Mesendoderm (in vitro differentiated cells): ENCODE measurements at places on chromosomes 6 and 20.

DNA sequence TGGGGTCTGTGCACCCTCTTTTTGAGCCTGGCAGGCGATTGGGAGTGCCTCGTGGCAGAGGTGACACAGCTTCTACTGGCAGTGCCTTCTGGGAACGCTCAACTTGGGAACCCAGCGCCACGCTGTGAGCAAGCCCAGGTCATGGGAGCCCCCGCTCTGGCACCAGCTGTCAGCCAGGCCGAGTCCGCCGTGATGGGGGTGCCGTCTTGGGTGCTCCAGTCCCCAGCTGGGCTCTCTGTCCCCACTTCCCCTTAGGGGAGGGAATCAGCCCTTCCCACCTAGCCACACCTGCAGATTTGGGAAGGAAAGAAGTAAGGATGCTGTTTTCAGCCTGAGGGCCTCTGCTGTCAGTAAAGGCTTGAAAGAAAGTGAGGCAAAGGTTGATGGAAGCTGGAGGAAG lies 31.0 kb upstream of the NTSR1 start:
- no peak for DNase-seq

GRCh38 chr6:169241688-169242350 lies 11.8 kb downstream of the THBS2 start:
- no peak for DNase-seq

GRCh38 chr6:75283907-75284631 lies 523 bp downstream of the TMEM30A start:
- DNase-seq = peak; percentile 73

GRCh38 chr6:44062771-44063560 lies 64.3 kb downstream of the MRPL14 start:
- DNase-seq = peak; percentile 85
